CD4-positive, alpha-beta T cell treated with Interleukin-6 for 4 hours (primary cell): ENCODE measurements at places on chromosomes 4 and X.

- no peak for DNase-seq
Measured at GRCh38 chr4:131251321-131251720, 1897.8 kb upstream of the PCDH10 start.

- DNase-seq = no peak
Measured at GRCh38 chr4:8050555-8051206, 107.9 kb downstream of the ABLIM2 start.

DNA sequence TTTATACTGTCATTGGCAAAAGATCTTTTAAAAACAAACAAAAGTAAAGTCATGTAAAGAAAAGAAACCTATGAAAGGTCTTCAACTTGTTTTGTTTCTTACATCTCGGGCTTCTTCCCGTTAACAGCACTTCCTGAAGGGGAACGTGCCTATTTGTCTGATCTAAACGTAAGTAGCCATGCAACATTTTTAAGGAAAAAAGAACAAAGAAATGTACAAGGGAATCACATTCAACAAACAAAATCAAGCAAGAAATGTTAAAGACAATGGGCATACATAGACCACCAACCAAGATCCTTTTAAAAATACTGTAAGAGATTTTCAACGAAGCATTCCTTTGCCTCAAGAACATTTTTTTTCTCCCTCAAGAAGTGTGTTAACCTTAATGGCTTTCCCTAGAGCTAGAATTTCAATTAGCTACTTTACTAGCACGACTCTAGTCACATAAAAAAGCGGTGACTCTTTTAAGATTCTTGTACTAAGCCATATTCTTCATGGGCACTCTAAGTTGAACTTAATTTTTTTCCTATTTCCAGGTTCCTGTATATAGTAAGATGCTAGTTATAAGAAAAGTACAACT lies 112.0 kb upstream of the TTC29 start:
- DNase-seq = no peak

DNA sequence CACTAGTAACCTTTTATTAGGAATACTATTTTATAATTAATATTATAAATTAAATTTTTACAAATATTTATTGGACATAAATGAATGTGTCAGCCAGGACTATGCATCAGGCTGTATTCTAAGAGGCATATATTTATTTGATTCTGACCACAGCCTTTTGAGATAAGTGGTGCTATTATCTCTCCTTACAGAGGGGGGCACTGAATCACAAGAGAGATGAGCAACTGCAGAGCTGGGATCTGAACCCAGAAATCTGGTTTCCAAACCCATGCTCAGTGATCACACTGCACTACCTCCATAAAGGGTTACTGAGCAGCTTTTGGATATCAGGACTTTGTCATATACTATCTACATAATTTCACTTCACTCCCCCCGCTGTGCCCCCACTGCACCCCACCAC lies 322.0 kb downstream of the TMA16 start:
- DNase-seq = no peak

DNA sequence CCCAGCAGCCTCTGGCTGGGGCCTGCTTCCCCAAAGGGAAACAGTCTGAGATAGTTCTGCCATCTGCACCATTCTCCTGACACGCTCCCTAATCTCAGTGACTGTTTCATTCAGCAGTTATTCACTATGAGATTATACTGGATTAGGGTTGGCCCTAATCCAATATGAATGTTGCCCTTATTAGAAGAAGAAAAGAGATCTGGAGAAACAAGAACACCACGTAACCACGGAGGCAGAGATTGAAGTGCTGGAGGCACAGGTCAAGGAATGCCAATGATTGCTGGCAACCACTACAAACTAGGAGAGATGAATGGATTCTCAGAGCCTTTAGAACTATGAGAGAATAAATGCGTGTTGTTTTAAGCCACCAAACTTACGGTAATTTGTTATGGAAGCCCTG lies 7.4 kb downstream of the ACOX3 start:
- DNase-seq = no peak

DNA sequence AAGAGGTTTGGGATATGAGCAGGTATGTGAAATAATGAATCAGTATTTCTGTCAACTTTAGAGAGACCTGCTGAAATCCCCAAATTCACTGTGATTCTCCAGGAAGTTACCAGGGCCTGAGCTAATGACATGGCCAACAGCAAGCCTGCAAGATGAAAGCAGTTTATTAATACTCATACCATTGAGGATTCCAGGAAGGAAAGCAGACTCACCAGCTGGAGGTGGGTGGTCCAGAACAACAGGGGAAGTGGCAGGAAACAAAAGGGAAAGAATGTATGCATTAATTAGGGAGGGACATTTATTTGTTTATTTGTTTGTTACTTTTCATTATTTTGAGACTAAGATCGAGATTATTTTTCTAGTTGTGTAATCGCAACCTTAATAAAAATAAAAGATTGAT lies 196.6 kb upstream of the AGA start:
- no peak for DNase-seq

GRCh38 chrX:69505772-69506616 lies 1.9 kb downstream of the NALF2 start:
- no peak for DNase-seq
